ENCODE measurements at places on chromosomes 3 and 15. TPM values are rescaled to one million over a fixed set of nuclear protein-coding genes. Genes with fewer than 3 reads are reported as not detected.

DNA sequence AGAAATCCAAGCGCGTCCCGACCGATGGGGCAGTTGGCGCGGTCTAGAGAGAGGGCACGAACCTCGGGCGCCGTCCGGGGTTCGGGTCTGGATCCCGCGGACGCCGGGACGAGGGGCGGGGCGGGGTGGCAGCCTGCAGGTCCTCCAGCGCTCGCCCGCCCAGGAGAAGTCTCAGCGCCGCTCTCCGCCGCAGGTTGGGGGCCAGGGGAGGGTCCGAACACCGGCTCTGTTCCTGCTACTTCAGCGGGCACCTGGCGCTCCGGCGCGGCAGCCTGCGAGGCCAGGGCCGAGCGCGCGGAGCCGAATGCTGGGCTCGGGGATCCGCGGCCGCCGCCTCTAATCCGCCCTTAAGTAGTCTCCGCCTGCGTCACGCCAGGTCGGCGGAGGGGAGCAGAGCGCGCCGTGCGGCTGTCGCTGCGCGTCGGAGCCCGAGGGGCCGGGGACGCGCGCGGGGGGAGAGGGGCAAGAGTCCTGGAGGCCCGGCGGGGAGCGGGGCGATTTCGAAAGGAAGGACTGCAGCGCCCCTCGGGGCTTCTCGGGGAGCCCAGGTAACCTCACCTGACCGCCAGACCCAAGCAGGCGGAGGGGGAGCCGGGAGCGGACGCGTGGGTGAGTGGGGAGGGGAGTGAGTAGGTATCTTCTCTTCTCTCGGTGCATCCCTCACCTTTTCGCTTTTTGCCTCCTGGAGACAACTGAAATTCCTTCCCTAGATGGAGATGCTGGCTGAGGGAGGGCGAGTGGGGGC, at the start of gene GJD2:
Gene GJD2, minus strand, starts transcription at position 325 of the 745 bp plus-strand sequence. CDS start 510 bp downstream, outside the sequence.
- no peaks in the 10 kb centered on the region for H3K4me1 ChIP-seq
- H3K36me3 ChIP-seq, result no peaks in the 10 kb centered on the region
- H3K27ac ChIP-seq, result no peak within 1 kb of the TSS

DNA sequence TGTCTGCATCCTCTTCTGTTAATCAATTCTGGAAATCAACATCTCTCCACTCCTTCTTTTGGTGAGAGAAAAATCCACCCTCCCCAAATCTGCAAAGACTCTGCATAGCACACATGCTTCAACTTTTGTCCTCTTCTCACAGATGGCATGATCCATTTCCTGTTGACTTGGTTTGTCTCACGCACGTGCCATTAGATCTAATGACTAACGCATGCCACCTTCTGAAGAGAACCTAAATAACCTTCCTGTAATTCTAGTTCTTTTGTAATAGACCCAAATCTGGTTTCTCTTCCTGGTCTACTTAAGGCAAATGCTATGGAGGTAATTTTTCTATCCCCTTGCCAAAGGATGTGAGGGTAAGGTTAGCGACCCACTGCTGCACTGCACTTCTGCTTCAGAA, 51.0 kb upstream of the ATOSA start:
- H3K27me3 ChIP-seq, result no peaks in the 10 kb centered on the region
- no peak overlapping the region for H3K27ac ChIP-seq
- H3K36me3 ChIP-seq, result no peaks in the 10 kb centered on the region
- peaks cover 16% of the 10 kb centered on the region for H3K4me1 ChIP-seq

- H3K27me3 ChIP-seq, result no peaks in the 10 kb centered on the region
- H3K4me1 ChIP-seq, result no peaks in the 10 kb centered on the region
- H3K36me3 ChIP-seq, result no peaks in the 10 kb centered on the region
- no peak overlapping the region for H3K27ac ChIP-seq
- H3K4me3 ChIP-seq, result no peak overlapping the region
- DNase-seq, result no peak
Measured at GRCh38 chr3:58623961-58624360, 42.6 kb downstream of the FAM3D start.

DNA sequence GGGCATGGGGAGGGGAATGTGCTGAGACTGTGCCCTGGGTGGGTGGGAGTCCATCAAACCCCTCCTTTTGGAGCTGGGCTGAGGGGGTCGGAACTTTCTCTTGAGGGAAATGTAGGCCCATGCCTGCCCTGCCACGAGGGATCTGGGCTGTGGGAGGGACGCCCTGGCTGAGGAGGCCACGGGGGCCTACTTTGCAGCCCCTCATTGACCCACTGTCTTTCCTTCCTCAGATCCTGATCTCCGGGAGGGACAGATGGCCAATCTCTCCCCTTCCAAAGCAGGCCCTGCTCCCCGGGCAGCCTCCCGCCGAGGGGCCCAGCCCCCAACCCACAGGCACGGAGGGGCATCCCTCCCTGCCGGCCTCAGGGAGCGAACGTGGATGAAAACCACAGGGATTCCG, 25.3 kb downstream of the LOXL1 start:
- no peaks in the 10 kb centered on the region for H3K36me3 ChIP-seq
- peak overlapping the region; percentile 5 for H3K27ac ChIP-seq
- no peak overlapping the region for H3K4me3 ChIP-seq
- H3K27me3 ChIP-seq, result no peaks in the 10 kb centered on the region
- no peak for DNase-seq
- peaks cover 5% of the 10 kb centered on the region for H3K4me1 ChIP-seq

DNA sequence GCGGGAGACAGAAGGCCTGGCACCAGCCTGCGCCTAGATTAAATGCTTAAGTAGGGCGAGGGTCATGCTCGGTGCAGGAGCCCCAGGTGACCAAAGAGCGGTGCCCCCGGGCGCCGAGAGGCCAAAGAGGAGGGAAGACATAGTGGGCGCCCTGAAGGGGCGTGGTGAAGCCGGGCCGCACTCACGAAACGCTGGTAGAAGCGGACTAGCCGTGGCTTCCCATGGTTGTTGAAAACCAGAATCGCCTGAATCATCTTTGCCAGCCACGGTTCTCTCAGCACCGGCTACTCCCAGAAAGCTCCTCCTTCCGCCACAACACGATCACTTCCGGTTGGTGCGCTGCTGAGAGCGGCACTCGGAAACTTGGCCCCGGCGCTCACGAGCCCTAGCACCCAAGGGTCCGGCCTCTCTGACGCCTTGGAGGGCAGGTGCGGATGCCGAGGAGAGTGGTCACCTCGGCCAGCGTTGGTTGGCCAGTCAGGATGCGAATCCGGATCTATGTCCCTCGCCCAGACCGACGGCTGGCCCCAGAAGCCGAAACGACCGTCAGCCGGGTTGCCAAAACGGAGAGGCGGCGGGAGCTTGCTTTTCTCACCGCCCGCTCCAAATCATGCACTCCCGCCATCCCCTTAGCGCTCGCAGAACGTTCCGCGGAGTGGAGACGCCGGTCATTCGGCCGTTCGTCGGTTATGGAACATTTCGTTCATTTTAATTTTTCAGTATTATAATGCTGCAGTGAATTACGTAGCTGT, at the start of gene AP3S2:
Gene AP3S2, minus strand, starts transcription at position 299 of the 752 bp plus-strand sequence. Its CDS starts 45 bp downstream, at position 254.
- peaks cover under 1% of the 10 kb centered on the region for H3K36me3 ChIP-seq
- H3K4me3 ChIP-seq, result peak within 1 kb of the TSS; percentile 65
- DNase-seq, result peak; percentile 87

The CD86 gene
- 0.58 TPM for total RNA-seq

The MST1R gene
- total RNA-seq, result 1.3 TPM

The CFAP92 gene
- total RNA-seq, result 0.38 TPM

- no peaks in the 10 kb centered on the region for H3K36me3 ChIP-seq
- no peaks in the 10 kb centered on the region for H3K27me3 ChIP-seq
- no peak overlapping the region for H3K27ac ChIP-seq
- no peak for DNase-seq
Measured at GRCh38 chr15:39156166-39156565, 424.7 kb upstream of the THBS1 start.

DNA sequence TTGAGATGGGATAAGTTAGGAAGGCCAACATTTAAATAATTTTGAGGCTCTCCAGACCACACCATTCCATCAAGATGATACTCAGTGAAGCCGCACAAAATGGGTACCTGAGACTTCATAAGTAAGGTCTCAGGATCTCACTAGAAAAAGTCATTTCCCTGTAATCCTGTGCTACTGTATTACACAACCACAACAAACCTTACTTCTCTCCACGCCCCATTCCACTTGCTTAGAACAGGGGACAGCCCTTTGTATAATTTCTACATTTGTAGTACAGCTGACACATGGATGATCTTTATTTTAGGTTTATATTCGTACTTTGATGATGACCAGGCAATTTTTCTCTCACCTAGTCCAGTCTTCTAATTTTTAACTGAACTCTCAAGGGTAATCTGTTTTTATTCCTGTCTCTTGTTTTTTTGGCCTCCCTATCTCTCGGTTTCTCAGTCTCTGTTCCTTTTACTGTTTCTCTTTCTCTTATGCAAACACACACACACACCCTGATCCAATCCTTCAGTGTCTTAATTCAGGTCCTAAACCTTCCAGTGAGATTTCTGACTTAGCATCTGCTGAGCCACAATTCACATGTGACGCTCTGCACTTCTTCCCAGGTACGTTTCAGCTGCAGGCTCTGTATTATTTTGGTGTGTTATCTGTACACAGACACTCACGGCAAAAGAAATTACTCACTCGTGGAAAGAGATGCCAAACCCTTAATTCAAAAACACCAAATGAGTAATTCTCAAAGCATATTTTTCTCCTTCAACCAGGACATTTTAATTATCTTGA, 223.2 kb upstream of the THBS1 start:
- DNase-seq, result no peak
- H3K27ac ChIP-seq, result no peak overlapping the region
- no peaks in the 10 kb centered on the region for H3K4me1 ChIP-seq
- no peak overlapping the region for H3K4me3 ChIP-seq
- no peaks in the 10 kb centered on the region for H3K27me3 ChIP-seq

The SEMA3B gene
- total RNA-seq, result 0.87 TPM

The FBXL22 gene
- 1.9 TPM for total RNA-seq

DNA sequence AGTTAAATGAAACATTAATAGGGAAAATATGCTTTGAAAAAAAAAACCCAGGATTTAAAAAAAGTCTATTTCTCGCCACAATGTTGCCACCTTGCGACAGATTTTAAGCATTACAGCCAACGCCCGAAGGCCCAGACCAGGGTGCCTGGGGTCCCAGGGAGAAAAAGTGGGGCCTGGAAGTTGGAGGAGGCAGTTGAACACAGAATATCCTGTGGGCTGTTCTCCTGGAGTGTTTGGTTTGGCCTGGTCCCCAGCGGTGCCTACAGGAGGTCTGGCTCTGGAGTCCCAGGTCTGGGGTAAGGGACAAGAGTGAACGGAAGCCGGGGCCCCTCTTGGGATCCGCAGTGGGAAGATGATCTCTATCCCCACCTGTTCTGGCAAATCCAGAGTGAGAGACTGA, 3.4 kb downstream of the RNU6-1 start:
- peak; percentile 55 for DNase-seq
- peaks cover 38% of the 10 kb centered on the region for H3K27me3 ChIP-seq
- H3K4me1 ChIP-seq, result peaks cover 61% of the 10 kb centered on the region
- no peaks in the 10 kb centered on the region for H3K36me3 ChIP-seq

DNA sequence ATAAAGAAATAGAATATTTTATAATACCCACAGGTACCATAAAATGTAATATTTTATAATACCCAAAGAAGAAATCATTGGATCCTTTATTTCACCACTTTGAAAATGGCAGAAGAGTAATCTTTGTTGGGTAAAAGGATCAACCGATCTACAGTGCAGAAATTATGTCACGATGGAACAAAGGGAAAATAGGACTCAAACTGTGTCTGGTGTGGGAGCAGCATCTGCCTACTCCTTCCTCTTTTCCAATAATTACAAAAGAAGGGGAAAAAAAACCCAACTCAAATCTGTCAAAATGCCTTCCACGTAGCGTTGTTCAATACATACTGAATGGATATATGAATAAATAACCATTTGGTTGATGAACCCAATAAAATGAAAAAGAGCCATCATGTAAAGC, 492.6 kb upstream of the TBL1XR1 start:
- DNase-seq, result no peak
- no peaks in the 10 kb centered on the region for H3K27me3 ChIP-seq
- H3K4me1 ChIP-seq, result no peaks in the 10 kb centered on the region

- no peak for DNase-seq
- H3K4me3 ChIP-seq, result no peak within 1 kb of the TSS
- no peak within 1 kb of the TSS for H3K27ac ChIP-seq
- H3K27me3 ChIP-seq, result no peaks in the 10 kb centered on the region
Measured at GRCh38 chr15:69014454-69014853, at the start of gene NOX5. Gene NOX5 (plus strand): TSS chr15:69014695. CDS start chr15:69014736, 41 bp downstream.

The SYNPR gene
- not detected for total RNA-seq

GRCh38 chr3:24258260-24258659, 236.4 kb downstream of the THRB start:
- DNase-seq, result no peak
- no peak overlapping the region for H3K4me3 ChIP-seq
- no peaks in the 10 kb centered on the region for H3K4me1 ChIP-seq
- H3K36me3 ChIP-seq, result no peaks in the 10 kb centered on the region

The TEX55 gene
- total RNA-seq, result not detected

DNA sequence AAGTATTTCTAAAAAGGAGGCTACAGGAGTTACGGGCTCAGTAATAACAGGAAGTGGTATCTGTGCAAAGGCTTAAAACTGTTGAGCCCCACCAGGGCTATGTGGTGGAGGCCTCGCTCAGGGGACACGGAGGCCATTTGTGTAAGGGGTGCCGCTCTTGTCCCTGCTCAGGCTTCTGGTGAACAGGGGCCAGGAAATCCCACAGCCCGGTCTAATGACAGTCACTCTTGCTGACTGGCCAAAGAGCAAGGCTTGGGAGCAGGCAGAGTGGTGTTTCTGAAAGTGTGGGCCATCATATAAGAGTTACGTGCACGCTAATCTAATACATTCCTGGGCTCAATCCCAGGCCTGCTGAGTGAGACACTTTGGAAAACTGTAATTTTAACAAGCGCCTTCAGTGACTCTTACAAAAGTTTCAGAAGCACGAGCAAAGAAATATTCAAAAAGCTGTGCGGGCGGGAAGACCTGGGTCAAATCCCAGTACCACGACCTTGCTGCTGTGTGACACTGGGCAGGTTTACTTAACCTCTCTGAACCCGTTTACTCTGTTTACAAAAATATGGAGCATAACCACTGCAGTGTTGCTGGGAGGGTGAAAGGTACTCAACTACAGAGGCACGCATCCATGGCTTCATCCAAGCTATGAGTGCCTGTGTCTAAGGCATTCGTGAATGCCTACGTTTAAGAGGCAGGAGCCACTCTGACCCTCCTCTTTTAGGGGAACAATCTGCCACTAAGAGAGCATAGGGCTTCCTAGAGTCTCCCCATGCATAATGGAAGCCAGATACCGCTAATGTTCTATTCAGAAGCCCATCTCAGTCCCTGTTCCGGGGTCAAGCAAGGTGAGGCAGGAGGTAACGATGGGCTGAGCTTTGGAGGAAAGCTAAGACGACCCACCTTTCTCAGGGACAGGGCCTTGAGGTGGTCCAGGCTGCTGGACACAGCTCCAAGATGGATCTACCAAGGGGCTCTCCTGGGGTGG, 2.0 kb downstream of the ATP10A start:
- peak overlapping the region; percentile 64 for H3K4me3 ChIP-seq
- peak overlapping the region; percentile 63 for H3K27ac ChIP-seq
- no peaks in the 10 kb centered on the region for H3K27me3 ChIP-seq
- no peak for DNase-seq
- H3K4me1 ChIP-seq, result peaks cover 49% of the 10 kb centered on the region
- H3K36me3 ChIP-seq, result peaks cover 6% of the 10 kb centered on the region

- DNase-seq, result no peak
- no peaks in the 10 kb centered on the region for H3K27me3 ChIP-seq
- no peaks in the 10 kb centered on the region for H3K36me3 ChIP-seq
- H3K27ac ChIP-seq, result peak overlapping the region; percentile 91
- H3K4me3 ChIP-seq, result no peak overlapping the region
- H3K4me1 ChIP-seq, result peaks cover 25% of the 10 kb centered on the region
Measured at GRCh38 chr3:4976109-4976508, 3.1 kb upstream of the BHLHE40 start.

GRCh38 chr15:82585072-82585471, 44.8 kb upstream of the RPS17 start:
- H3K4me1 ChIP-seq, result no peaks in the 10 kb centered on the region
- H3K27me3 ChIP-seq, result no peaks in the 10 kb centered on the region
- H3K4me3 ChIP-seq, result no peak overlapping the region
- no peak for DNase-seq
- no peaks in the 10 kb centered on the region for H3K36me3 ChIP-seq
- H3K27ac ChIP-seq, result no peak overlapping the region

The GMNC gene
- not detected for total RNA-seq

The ANKRD34C gene
- total RNA-seq, result not detected
